ENCODE measurements at places on chromosomes 16 and 17.

DNA sequence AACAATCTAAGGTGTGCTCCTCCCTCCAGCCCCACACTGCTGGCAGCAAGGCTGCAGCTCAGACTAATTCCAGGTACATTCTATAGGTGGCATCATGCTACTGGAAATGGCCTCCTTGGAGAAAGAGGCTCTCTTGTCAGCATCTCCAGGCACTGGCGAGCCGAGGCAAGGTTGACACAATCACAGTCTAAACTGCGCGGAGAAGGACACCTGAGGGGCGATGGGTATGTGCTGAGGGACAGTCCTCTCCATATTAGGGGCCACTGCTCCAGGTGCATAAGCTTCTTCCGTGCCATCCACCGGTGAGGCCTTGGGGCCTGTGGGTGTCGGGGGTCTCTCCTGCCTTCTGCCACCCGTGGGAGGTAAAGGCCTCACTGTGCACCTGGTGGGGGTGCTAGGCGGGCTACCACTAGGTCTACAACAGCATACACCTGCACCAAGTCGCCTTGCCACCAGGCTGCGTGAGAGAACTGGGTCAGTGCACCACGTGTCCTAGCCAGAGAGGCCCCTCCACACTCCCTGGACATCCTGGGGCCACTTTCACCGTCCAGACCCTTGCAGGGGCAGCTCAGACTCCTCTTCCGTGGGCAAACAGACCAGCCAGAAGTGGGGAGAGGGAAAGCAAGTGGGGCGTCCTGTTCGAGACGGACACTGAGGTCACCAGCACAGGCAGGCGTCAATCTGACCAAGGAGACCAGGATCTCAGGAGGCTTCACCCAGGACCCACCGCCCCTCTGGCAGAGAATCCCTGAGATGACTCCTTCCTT is 12.1 kb upstream of the CBX8 start:
- DNase-seq: no peak

DNA sequence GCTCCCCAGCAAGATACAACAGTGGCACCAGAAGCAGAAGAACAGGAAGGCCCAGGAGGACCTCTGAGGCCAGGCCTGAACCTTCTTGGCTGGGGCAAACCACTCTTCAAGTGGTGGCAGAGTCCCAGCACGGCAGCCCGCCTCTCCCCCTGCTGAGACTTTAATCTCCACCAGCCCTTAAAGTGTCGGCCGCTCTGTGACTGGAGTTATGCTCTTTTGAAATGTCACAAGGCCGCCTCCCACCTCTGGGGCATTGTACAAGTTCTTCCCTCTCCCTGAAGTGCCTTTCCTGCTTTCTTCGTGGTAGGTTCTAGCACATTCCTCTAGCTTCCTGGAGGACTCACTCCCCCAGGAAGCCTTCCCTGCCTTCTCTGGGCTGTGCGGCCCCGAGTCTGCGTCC is 11.9 kb downstream of the CES3 start:
- DNase-seq: no peak

- DNase-seq: no peak
These were observed at the start of gene PPP1R27 for GRCh38 chr17:81834831-81835267. Gene PPP1R27 (minus strand): TSS chr17:81835050. CDS start chr17:81834953, 97 bp downstream.

DNA sequence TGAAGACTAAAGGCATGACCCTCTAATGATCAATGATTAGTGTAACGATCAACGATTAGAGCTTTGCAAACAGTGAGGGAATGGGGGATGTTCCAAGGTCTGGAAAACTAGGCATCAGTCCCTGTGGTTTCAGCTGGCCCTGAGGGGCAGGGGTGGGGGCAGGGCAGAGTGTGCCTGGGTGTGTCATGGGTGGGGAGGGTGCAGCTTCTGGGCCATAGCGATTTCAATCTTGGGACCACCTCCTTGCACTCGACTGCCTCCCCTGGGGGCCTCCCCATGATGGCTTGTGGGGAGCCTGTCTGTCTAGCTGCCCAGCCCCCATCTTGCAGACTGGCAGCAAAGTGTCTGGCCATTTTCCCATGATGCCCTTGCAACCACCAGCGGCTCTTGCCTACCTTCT is 8.4 kb downstream of the TAC4 start:
- no peak for DNase-seq

DNA sequence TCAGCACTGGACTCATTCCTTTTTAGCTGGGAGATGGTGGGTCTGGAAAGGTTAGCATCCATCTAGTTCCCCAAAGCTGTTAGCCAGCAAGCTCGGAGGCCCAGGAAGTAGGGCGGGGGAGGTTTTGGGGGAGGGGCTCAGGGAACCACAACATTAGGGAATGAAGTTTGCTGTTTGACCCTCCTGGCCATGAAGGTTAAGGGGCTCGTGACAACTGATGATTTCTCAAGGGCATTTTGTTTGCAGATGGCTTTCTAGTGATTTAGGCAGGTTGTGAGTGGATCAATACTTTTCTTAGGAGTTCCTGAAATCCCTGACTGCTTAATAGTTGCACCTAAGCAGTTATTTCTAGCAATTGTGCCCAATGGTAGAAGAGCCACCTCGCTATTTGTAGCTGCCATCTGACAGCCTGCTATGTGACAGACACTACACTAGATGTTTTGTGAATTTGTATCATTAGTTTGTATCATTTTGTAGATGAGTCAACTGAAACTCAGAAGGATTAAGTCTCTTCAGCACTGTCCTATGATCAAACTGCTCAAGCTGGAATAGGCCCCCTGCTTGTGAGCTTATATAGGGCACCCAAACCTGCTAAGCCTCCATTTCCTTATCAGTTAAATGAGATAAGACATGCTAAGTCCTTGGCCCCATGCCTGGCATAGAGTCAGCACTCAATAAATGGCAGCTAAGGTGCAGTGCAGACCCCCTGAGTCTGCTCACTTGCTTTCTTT is 146.4 kb downstream of the IRX3 start:
- DNase-seq: peak; percentile 14

GRCh38 chr16:75111514-75111940 is 5.1 kb downstream of the LDHD start:
- no peak for DNase-seq

DNA sequence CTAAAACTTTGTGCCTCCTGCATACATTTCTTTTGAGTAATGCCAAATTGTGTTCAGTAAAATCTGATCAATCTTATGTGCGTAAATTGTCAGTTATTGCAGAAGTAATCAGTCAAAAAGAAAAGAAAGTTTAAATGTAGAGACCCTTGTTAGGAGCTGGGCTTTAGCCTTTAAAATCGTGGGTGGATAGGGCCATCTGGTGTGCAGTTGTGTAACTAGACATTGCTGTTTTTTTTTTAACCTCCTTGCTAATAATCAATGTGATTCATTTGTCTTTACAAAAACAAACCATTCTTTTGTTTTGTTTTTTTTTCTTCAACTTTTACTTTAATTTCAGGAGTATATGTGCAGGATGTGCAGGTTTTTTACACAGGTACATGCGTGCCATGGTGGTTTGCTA is 5.3 kb upstream of the WWOX start:
- DNase-seq: no peak

GRCh38 chr16:8168016-8168415 is 422.3 kb downstream of the TMEM114 start:
- no peak for DNase-seq

GRCh38 chr16:22861580-22861979 is 47.6 kb downstream of the HS3ST2 start:
- no peak for DNase-seq

- peak; percentile 4 for DNase-seq
These were observed 111.1 kb downstream of the CACNG3 start for GRCh38 chr16:24367186-24367710.

DNA sequence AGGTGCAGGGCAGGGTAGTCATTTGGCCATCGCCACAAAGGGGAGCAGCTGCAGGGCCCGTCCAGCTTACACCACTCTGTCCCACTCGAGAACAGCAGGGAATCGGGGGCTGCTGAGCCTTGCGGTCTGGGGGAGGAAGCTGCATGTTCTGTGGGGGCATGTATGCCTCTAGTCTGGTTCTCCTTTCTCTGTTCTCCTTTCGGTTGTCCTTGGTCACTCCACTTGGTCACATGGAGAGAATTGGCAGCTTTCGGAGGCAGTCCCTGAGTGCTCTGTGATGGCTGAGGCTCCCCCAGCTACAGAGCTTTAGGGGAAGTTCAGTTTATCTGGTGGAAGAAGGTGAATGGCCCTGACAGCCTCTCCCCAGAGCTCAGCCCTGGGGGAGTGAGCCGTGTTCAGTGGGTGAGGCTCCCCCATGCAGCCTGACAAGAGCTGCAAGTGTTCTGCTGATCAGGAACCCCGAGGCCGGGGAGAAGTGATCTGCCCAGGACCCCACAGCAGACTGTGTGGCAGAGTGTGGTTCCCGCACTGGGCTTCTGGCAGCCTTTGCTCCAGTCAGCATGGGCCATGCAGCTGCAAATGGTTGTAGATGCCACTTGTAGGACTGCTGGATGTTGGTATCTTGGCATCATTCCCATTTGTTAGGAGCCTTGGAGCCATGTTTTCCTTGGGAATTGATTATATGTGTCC is 22.3 kb upstream of the SMPD3 start:
- DNase-seq: no peak

DNA sequence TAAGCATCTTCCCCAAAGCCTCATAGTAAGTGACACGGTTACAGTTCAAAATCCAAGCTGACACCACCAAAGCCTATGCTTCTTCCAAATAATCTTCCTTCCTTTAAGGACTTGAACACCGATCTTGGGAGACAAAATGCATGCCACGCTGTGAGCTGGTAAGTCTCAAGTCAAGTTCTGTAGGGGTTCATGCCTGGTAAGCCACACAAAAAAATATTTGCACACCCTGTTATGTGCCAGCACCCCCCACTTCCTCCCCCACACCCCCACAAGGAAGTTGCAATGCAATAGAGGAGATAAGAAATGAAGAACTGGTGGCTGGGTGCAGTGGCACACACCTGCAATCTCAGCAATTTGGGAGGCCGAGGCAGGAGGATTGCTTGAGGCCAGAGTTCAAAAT is 5.6 kb downstream of the NOG start:
- DNase-seq: peak; percentile 4

DNA sequence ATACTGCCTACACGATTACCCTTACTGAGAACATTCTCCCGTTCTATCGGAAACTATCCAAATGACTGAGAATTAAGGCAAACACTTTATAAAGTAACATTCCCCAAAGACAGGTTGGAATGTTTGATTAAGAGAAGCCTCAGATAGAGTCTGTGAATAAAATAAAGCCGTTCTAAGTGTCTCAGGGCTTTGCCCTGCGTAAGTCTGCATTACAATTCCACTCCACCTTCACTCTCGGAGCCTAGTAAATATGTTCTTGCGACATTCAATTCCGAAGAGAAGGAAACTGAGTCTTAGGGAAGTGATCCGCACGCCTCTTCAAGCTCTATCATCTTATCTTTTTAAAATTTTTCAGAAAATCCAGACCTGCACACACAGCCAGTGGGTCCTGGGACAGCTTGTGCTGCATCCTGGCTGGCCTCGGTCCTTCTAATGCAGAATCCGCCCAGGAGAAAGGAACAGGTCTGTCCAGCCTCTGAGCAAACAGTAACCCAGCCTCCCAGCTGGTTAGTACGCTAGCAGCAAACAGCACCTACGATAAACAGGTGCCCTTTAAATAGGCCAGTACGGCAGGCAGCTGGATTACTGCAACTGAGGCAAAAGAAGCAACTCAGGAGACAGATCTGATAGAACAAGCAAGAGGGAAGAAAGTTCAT is 254.1 kb upstream of the IRX3 start:
- no peak for DNase-seq

DNA sequence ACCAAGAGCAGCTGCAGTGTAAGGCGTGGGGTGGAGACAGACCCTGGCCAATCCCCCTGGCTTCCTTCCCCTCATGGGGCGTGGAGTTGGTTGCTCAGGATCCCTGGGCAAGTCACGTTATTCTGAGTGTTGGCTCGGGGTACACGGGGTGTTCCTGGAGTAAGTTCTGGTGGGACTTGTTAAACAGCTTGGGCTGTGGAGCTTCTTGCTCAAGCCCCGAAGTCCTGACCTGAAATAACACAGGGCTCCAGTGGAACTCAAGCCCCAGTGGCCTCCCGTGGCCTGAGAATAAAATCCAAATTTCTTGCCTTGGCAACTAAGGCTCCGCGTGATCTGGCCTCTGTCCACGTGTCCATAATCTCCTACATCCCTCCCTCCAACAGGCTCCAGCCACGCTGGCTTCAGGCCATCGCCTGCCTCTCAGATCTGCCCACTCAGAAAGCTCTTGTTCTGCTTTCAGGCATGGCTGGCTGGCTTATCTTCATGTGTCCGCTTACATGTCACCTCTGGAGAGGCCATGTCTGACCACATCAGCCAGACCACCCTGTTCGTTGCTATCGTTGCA is 49.3 kb upstream of the BCO1 start:
- peak; percentile 48 for DNase-seq

Measured in GM23248 (cell line).